ENCODE measurements at places on chromosomes 5 and 9.

DNA sequence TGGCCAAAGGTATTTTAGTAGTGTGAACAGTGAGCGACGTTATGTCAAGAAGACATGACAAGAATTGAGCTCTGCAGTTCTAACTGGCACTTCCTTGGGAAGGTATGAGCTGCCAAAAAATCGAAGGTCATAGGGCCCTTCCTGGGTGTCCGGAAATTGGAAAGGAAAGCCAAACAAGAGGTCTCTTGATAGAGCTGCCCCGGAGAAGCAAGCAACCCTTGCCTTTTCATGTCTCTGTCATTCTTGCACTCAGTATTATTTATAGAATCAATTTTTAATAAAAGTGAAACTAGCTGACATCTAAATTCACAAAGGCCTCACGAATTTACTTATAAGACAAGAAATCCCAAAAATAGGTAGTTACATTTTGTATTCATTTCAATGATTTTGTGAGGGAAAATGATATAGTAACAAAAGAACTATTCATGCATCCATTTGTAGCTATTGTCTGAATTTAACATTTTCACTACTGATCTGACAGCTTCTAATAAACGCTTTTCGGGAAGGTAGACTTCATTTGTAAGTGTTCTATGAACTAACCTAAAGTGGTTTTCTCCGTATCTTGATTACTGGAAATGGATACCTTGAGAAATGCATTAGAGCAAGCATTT, 113.8 kb upstream of the VCAN start:
- DNase-seq: no peak

GRCh38 chr9:68925175-68925574, 88.7 kb downstream of the PRKACG start:
- no peak for DNase-seq

- no peak for DNase-seq
Measured at GRCh38 chr9:2340046-2340760, 281.4 kb upstream of the VLDLR start.

DNA sequence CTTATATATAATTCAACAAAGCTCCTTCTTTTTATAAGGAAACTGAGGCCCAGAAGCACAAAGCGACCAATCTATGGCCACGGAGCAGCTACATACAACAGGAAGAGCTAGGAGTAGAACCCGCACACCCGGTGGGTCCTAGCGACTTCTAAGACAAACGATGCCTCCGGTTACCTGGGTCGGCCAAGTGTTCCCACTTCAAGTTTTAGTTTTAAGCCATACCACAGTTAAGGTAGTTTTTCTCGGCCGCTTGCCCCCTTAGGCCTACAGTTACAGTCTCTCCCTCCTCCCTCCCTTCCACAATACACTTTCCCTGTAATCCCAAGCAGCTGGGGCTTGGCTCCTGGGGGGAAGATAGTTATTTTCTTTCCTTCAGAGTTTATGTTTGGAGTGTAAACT, 533 bp downstream of the SREK1IP1 start:
- DNase-seq: peak; percentile 15

GRCh38 chr5:151253605-151253950, 593 bp downstream of the GM2A start:
- DNase-seq: no peak

GRCh38 chr5:13316176-13316575, 628.3 kb downstream of the DNAH5 start:
- no peak for DNase-seq

GRCh38 chr5:102770803-102771202, 15.7 kb downstream of the PAM start:
- no peak for DNase-seq

DNA sequence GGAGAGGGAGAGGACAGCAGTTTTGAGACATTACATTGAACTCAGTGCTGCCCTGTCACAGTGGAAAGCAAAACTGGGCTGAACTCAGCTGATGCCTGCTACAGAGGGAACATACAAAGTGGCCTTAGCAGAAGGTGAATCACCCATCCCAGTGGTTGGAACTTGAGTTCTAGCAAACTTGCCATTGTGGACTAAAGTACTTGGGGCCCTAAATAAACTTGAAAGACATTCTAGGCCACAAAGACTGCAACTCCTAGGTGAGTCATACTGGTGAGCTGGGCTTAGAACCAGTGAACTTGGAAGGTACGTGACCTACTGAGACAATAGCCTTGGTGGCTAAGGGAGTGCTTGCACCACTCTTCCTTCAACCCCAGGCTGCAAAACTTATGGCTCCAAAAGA, 155.7 kb upstream of the RIOK2 start:
- DNase-seq: no peak

- DNase-seq: no peak
Measured at GRCh38 chr5:62652225-62652624, 73.6 kb downstream of the LRRC70 start.

DNA sequence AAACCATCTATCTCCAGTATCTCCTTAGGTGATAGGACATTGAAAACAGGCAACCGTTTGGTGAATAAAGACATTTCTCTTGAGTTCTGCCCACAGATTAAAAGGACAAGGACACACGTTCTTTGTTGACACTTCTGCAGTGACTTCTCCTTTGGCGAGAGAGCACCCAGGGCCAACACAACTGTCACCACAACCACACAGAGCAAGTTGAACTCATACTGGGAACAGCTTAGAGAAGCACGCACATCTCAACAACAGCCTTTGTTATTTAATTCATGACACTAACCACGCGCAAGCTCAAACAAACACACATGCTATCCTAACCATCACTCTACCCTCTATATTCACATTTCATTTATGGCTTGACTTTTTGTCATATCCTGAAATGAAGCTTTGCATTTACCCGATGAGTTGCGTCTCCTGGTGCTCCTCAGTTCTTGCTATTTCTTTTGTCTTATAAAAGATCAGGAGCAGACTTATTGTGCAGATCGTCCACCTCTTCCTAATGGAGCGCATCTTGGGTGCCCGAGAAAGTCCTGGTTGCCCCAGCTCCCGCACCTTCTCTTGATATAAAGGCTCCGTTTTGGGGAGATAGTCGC, 543 bp downstream of the ST8SIA4 start:
- DNase-seq: no peak

DNA sequence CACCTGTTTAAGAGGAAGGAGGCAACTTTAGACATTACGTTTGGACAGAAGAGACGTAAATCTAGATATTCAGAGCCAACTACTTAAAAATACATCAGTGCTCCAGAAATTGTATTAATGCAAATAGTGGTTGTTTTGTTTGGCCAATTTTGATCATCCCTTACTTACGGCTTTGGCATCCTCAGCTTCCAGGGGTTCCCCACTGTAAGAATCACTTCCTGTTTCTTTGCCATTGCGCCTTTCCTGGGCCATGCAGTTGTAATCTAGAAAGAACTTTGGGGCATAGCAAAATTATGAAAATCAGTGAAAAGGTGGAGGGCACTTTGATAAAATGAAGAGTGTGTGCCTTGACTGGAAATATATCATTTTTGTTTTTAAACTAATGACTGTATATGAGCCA, 537.2 kb upstream of the TLE4 start:
- DNase-seq: no peak

DNA sequence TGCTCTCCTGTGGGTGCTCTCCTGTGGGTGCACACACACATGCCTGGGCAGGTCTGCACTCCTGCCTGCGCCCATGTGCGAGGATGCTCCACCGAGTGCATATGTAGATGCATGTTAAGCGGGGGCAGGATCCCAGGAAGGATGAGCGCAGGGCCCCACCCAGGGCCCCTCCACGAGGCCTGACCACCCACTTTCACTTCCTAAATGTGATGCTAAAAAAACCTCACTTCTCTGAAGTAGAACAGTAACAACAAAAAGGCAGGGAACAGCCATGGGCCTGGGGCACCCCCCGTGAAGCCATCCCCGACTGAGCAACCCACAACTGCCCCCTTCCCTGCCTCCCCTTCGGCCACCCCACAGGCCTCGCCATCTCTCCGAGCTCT, 48.2 kb upstream of the SARDH start:
- DNase-seq: peak; percentile 60

- DNase-seq: no peak
Measured at GRCh38 chr5:180816608-180817534, 14.3 kb upstream of the MGAT1 start.

GRCh38 chr5:180330270-180330648, 22.9 kb downstream of the GFPT2 start:
- DNase-seq: no peak

GRCh38 chr5:36701085-36701698, 94.8 kb downstream of the SLC1A3 start:
- no peak for DNase-seq

DNA sequence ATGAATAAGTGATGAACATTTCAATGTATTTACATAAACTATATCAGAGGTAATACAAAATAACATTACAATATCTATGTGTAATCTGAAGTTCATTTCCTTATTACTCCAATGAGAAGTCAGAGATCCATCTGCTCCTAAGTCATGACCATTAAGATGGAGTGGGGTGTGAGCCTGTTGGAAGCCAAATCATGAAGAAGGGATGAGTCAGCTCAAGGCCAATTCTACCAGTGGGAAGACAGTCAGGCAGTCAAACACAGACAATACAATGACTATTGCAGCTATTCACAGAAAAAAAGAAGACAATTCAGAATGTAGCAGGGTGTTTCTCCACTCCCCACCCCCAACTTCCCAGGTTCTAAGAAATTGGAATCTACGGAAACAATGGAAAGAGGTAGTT, 155.0 kb downstream of the NFIB start:
- DNase-seq: no peak

DNA sequence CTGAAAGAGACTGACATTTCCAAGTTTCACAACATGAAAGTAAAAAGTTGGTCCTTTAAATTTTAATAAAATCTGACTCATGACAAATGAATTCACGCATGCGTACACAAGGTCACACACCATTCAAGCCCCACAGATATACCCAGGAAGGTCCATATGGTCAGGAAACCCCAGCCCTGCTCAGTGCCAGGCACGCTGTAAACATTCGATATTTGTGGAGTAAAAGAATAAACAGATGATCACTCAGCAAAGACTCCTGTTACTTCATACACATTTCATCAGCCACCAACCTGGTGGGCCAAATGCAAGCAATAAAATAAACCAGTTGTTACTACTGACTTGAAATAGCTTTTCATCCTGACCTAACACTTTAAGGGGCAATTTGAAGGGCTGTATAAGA, 158.0 kb upstream of the RETREG1 start:
- DNase-seq: no peak

DNA sequence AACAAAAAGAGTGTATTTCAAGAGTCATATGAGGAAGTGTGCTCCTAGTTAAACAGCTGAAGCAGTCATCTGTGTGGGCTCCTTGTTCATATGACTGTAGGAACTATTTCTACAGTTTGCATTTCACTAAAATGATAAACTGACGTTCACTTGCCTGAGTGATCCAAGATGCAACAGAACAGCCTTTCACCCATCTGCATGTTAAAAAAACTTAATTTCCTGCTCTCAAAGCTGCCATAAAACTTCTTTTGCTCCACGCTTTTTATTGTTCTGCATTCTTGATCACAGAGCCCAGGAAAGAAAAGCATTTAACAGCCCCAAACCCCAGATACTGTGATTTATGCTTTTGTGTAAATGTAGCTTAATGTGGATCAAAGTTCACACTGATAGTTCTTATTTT, 43.9 kb downstream of the ZNF608 start:
- DNase-seq: no peak

- DNase-seq: no peak
Measured at GRCh38 chr5:10424124-10424731, 17.5 kb upstream of the ROPN1L start.

DNA sequence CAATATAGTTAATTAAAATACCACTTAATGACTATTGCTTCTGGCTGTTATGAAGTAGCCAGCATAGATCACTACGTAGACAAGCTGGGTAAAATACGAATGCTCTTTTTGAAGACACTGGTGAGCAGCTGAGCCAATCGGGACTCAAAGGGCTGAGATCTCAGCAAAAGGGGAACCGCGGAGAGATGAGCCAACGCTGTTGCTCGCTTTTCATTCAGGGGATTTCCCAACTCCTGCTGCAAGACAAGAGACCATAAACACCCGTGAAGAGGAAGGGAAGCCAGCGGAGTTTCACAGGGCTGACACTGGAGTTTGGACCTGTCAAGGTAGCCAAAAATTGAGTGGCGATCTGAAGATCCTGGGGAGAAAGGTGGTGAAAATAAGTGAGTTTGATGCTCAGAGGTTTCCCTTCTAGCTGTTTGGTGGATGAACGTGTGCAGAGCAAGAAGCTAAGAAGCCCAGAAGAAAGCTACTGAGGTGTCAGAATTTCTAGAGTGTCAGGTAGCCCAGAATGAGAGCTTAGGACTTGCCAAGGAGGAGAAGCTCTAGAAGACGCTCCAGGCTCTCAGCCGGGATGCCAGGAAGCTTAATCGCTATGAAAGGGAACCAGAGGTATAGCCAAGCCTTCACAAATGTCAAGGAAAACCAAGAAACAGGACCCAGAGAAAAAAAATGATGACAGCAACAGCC, 79.6 kb upstream of the RNU6ATAC start:
- peak; percentile 42 for DNase-seq

GRCh38 chr5:177065491-177065890, 21.2 kb upstream of the FGFR4 start:
- no peak for DNase-seq

- peak; percentile 60 for DNase-seq
Measured at GRCh38 chr5:132426525-132427138, 57.1 kb downstream of the SLC22A5 start.

DNA sequence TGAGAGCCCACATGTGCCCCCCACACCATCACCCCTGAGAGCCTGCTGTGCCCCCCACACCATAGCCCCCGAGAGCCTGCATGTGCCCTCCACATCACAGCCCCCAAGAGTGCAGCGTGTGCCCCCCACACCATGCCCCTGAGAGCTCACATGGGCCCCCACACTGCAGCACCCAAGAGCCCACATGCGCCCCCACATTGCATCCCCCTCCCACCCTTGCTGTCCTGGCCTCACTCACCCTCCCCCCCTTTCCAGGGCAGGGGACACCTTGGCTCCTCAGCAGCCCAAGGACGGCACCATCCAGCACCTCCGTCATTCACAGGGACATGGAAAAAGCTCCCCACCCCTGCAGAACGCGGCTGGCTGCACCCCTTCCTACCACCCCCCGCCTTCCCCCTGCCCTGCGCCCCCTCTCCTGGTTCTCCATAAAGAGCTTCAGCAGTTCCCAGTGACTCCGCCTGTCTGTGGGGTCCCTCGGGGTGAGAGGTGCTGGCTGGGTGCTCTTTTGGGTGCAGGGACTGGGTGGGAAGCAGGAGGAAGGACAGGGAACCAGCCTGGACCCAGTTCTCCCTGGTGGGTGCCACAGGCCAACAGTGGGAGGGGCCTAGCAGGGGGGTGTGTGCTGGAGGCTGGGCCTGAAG, 5.0 kb downstream of the LCN1 start:
- no peak for DNase-seq

DNA sequence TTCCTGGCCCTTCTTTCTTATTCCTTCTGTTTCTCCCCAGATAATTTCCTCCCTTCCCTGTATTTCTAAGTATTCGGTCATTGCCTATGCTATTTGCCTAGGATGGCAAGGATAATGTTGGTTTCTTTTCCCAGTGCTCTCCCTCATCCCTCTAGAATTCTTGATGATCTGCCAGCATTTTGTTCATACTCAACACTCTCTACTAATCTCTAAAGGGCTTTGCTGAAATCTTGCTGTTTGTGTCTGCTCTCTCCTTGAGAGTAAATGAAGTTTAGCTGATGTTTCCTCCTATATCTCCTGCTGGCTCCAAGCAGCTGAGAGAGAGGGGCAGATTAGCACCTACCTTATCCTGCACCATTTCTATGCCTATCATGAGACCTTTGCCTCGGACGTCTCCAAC, 38.1 kb downstream of the AGXT2 start:
- no peak for DNase-seq

GRCh38 chr5:28557114-28557513, 1518.7 kb upstream of the CDH9 start:
- no peak for DNase-seq

Measured in activated B cell treated with CpG ODN at 0.5 μM for 24 hours (primary cell).